ENCODE measurements at places on chromosomes 2 and 18. TPM values are rescaled to one million over a fixed set of nuclear protein-coding genes. Genes with fewer than 3 reads are reported as not detected.

COL3A1 gene
- 0.12 TPM for total RNA-seq

DNA sequence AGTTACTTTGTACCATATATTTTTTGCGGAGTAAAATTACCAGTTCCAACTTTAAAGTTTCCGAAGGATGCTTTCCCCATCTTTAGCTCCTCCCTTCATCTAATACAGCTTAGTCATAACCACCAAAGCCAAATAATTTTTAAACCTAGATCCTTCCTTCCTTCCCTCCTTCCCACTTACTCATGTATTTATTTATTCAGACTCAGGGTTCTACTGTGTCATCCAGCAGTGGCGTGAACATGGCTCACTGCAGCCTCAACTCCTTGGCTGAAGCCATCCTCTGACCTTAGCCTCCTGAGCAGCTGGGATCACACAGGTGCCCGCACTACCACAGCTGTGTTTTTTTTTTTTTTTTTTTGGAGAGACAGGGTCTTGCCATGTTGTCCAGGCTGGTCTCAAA is 4.4 kb downstream of the LPIN2 start:
- H3K4me3 ChIP-seq: no peak overlapping the region
- no peak for DNase-seq
- H3K4me1 ChIP-seq: peaks cover 55% of the 10 kb centered on the region
- H3K27me3 ChIP-seq: no peaks in the 10 kb centered on the region

DNA sequence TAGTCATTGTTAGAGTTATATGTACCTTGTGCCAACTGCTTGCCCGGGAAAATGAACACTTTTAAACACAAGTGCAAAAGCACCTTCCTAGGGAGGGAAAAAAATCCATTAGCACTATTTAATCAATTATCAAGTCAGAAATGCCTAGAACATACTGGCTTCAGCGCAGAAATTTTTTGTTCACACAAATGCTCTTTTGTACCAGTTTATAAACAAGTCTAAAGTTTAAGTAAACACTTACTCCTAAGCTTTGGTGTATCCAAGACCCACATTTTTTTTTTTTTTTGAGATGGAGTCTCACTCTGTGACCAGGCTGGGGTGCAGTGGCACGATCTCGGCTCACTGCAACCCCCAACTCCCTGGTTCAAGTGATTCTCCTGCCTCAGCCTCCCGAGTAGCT is 30.6 kb downstream of the GFPT1 start:
- no peaks in the 10 kb centered on the region for H3K4me1 ChIP-seq
- peaks cover 38% of the 10 kb centered on the region for H3K36me3 ChIP-seq
- DNase-seq: no peak
- H3K4me3 ChIP-seq: no peak overlapping the region
- H3K27ac ChIP-seq: no peak overlapping the region

HDLBP gene
- 259 TPM for total RNA-seq

WDCP gene
- 21.5 TPM for total RNA-seq

GRCh38 chr2:60954139-60954538 is 63.4 kb upstream of the PEX13 start:
- H3K27me3 ChIP-seq: no peaks in the 10 kb centered on the region
- H3K4me1 ChIP-seq: peaks cover 11% of the 10 kb centered on the region
- no peak for DNase-seq
- H3K36me3 ChIP-seq: peaks cover 19% of the 10 kb centered on the region

DNA sequence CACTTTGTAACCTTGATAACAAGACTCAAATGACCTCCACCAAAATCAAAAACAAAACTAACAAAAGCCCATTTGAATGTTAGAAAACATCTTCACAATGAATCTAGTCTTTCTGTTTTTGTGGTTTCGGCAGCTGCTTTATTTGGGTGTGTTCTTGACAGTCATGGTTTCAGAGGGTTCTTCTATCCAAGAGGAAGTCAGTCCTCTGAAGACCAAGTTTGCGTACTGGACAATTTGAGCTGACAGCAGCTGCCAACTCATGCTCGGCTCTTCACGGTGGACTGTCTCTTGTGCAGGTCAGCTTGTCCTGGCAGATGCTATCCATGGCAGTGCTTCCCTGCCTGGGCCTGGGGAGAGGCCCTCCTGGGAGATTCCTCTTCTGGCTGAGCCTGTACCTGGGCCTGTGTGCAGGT is 91.0 kb downstream of the TMEM17 start:
- H3K27ac ChIP-seq: no peak overlapping the region
- no peak overlapping the region for H3K4me3 ChIP-seq
- peaks cover 4% of the 10 kb centered on the region for H3K4me1 ChIP-seq
- no peaks in the 10 kb centered on the region for H3K27me3 ChIP-seq
- no peaks in the 10 kb centered on the region for H3K36me3 ChIP-seq

RBMS1 gene
- 47.7 TPM for total RNA-seq

GRCh38 chr2:208153156-208153555 is 7.2 kb upstream of the CRYGB start:
- no peak for DNase-seq
- no peaks in the 10 kb centered on the region for H3K27me3 ChIP-seq

FBXO15 gene
- total RNA-seq: 1.6 TPM

- no peak overlapping the region for H3K4me3 ChIP-seq
- no peak overlapping the region for H3K27ac ChIP-seq
- no peaks in the 10 kb centered on the region for H3K27me3 ChIP-seq
- no peaks in the 10 kb centered on the region for H3K4me1 ChIP-seq
- no peak for DNase-seq
Observed at GRCh38 chr2:193556766-193557470, 1362.2 kb upstream of the TMEFF2 start.

HOXD13 gene
- total RNA-seq: not detected

STRADB gene
- total RNA-seq: 21.8 TPM

SCN3A gene
- total RNA-seq: 0.23 TPM

FARP2 gene
- 30.7 TPM for total RNA-seq

GRCh38 chr18:57188851-57189557 is 42.1 kb downstream of the BOD1L2 start:
- no peak overlapping the region for H3K4me3 ChIP-seq
- no peaks in the 10 kb centered on the region for H3K36me3 ChIP-seq
- peaks cover 13% of the 10 kb centered on the region for H3K27me3 ChIP-seq
- H3K4me1 ChIP-seq: no peaks in the 10 kb centered on the region
- no peak for DNase-seq
- no peak overlapping the region for H3K27ac ChIP-seq

DNA sequence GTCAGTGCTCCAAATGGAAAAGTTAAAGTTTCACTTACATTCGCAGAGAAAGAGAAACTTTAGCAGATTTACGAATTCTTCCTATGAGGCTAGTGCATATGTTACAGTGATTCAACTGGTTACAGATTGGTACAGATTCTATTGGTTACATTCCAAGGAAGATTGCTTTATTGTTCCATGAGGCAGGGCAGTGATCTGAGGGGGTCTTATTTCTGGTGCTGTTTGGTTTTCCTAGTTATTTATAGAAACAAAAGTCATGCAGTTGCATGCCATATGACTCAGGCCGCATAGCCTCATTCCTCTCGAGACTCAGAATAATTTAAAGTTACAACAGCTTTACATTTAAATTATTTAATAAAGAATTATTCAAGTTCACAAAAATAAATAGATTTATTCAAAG is 385.4 kb upstream of the SYT4 start:
- H3K27ac ChIP-seq: no peak overlapping the region
- H3K4me3 ChIP-seq: no peak overlapping the region
- no peak for DNase-seq
- no peaks in the 10 kb centered on the region for H3K36me3 ChIP-seq

- no peaks in the 10 kb centered on the region for H3K4me1 ChIP-seq
- H3K36me3 ChIP-seq: no peaks in the 10 kb centered on the region
- DNase-seq: no peak
- H3K27ac ChIP-seq: no peak overlapping the region
Observed at GRCh38 chr2:234792621-234793022, 159.2 kb upstream of the SH3BP4 start.

GRCh38 chr18:78123144-78123909 is 856.3 kb upstream of the SALL3 start:
- no peak overlapping the region for H3K4me3 ChIP-seq
- no peaks in the 10 kb centered on the region for H3K27me3 ChIP-seq
- H3K36me3 ChIP-seq: no peaks in the 10 kb centered on the region
- no peaks in the 10 kb centered on the region for H3K4me1 ChIP-seq
- DNase-seq: no peak

ALPI gene
- total RNA-seq: not detected

DNA sequence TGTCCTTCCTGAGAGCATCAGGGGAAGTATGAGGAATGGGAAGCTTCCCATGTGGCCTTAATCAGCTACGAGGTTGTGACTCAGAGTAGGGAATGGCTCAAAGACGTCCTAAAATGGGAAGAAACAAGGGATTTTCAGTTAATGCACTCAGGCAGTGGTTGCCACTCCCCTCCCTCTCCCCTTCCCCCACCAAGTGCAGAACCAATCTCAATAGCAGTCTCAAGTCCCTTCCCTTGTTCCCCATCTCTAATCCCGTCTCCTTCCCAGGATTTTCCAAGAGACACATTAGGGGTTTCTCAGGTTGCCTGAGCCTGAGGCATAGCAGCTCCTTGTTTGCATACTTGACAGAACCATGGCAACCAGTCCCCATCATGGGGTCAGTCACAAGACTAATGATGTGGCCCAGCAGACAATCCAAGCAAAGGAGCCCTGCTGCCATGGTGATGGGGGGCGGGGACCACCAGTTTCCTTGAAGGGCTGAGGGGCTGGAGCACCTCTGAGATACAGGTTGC is 18.2 kb upstream of the RESP18 start:
- DNase-seq: no peak
- H3K36me3 ChIP-seq: no peaks in the 10 kb centered on the region
- H3K27me3 ChIP-seq: peaks cover 25% of the 10 kb centered on the region
- H3K27ac ChIP-seq: no peak overlapping the region

DNA sequence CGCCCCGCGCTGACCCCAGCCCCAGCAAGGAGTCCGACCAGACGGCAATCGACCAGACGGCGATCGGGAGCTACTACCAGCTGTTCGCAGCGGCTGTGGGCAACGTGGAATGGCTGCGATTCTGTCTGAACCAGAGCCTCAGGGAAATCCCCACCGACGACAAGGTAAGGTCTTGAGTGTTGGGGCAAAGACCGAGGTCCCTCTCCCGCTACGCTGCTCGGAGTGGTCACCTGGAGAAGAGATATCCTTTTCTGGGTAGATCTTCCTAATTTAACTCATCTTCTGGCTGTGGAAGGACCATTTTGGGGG is 704 bp downstream of the ANKRD53 start:
- no peak overlapping the region for H3K27ac ChIP-seq
- H3K27me3 ChIP-seq: no peaks in the 10 kb centered on the region
- H3K36me3 ChIP-seq: peaks cover 3% of the 10 kb centered on the region
- no peak for DNase-seq
- H3K4me3 ChIP-seq: no peak overlapping the region

BZW1 gene
- total RNA-seq: 413 TPM

GRCh38 chr18:48657447-48658120 is 118.8 kb downstream of the CTIF start:
- H3K36me3 ChIP-seq: no peaks in the 10 kb centered on the region
- no peak overlapping the region for H3K27ac ChIP-seq
- DNase-seq: no peak
- no peak overlapping the region for H3K4me3 ChIP-seq

ORC2 gene
- total RNA-seq: 80.5 TPM

GRCh38 chr2:182359027-182359989 is 67.5 kb downstream of the PDE1A start:
- H3K36me3 ChIP-seq: no peaks in the 10 kb centered on the region
- no peak overlapping the region for H3K4me3 ChIP-seq

CTLA4 gene
- total RNA-seq: 127 TPM

ANKRD30BL gene
- not detected for total RNA-seq

DNA sequence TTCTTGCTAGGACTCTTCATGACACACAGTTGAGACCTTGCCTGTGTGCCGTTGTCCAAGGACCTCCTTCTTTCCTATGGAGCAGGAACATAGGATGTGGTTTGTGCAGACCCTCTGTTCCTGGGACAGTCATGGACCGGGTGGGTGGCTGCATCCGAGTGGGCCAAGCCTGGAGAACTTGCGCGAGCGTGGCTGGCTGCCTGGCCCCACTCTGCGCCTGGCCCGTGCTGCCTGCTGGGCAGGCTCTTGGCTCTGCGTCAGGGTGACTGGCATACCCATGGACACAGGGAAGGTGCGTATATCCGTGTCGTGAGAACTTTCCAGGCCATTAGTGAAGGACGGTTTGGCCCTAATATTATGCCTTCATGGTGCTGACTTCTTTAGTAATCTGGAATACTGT is 68.2 kb downstream of the DCDC2C start:
- H3K36me3 ChIP-seq: no peaks in the 10 kb centered on the region
- no peak for DNase-seq
- H3K27me3 ChIP-seq: peaks cover 9% of the 10 kb centered on the region

GRCh38 chr2:238512247-238512867 is 85.6 kb downstream of the ASB1 start:
- no peak overlapping the region for H3K4me3 ChIP-seq
- DNase-seq: no peak
- no peaks in the 10 kb centered on the region for H3K4me1 ChIP-seq
- no peaks in the 10 kb centered on the region for H3K27me3 ChIP-seq
- no peak overlapping the region for H3K27ac ChIP-seq
- H3K36me3 ChIP-seq: no peaks in the 10 kb centered on the region

DNA sequence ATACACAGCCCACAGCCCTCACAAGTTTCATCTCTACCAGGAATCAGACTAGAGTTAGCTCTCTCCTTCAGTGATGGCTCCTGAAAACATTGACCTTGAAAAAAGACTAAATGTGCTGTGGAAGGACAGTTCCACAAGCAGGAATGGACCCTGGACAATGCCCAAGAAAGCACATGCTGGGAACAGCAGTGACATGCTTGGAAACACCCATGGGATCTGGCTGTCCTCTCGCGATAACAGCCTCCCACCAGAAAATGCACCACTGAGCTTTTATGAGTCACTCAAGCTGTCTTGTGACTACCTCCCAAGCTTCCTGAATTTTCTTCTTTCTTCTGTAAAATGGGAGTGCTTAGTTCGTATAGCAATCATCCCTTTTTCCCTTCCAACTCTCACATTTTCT is 269.2 kb downstream of the LRATD1 start:
- no peak for DNase-seq
- H3K4me3 ChIP-seq: no peak overlapping the region
- no peaks in the 10 kb centered on the region for H3K27me3 ChIP-seq
- no peaks in the 10 kb centered on the region for H3K4me1 ChIP-seq

DNA sequence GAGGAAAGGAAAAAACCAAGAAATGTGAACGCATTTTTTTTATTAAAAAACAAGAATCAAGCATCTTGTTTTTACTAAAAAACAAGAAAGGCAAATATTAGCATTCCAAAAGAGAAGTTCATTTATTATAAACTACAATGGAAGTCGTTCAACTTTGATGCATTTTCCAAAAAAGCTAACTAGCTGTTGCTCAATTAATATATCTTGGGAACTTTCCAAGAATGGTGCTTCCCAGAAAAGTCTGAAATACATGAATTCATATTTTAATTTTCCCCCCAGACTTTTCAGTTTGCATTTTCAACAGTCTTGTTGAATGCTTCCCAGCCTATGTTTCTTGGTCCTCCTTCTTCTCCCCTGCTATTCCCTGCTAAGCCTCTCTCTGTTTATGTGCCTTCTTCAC is 7.5 kb upstream of the RND3 start:
- DNase-seq: no peak
- H3K27ac ChIP-seq: no peak overlapping the region
- H3K36me3 ChIP-seq: no peaks in the 10 kb centered on the region

Measured in activated CD4-positive, alpha-beta T cell treated with anti-CD3 and anti-CD28 coated beads for 36 hours (primary cell).